CD4-positive, alpha-beta T cell treated with Interleukin-12 subunit alpha and Interleukin-12 subunit beta, for 1 hour (primary cell): ENCODE measurements at places on chromosomes 7 and 10.

DNA sequence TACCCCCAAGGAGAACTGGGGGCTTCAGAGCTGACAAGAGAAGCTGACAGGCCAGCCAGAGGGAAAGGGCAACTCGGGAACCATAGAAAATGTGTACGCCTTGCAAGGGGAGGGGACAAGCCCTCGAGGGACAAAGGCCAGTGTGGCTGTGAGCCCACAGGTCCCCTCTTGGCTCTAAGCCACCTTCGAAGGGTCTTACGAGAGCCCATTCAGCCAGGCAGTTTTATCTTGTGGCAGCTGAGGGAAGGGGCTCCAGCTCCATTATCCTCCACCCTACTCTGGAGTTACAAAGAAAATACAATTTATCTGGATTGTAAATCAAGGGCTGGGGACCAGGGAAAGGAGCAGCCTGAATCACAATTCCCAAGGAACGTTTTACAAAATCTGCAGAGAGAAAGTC, 159.5 kb upstream of the ZMIZ1 start:
- DNase-seq = no peak

DNA sequence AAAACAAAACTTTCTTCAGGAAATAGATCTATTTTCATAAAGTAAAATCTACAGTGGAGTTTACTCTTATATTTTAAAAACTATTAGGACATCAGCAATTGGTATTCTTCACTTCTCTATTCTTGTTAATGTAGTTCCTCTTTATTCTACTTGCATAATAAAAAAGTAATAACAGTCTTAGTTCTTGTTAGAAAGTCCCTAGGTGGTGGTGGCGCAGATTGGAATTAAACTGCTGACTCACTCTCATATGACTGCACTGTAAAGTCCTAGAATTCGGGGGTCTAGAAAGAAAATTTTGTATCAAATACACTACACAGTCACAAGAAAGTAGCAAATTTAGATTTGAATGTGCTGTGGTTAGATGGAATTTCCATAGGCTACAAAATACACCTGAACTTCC, 44.6 kb upstream of the TES start:
- no peak for DNase-seq

DNA sequence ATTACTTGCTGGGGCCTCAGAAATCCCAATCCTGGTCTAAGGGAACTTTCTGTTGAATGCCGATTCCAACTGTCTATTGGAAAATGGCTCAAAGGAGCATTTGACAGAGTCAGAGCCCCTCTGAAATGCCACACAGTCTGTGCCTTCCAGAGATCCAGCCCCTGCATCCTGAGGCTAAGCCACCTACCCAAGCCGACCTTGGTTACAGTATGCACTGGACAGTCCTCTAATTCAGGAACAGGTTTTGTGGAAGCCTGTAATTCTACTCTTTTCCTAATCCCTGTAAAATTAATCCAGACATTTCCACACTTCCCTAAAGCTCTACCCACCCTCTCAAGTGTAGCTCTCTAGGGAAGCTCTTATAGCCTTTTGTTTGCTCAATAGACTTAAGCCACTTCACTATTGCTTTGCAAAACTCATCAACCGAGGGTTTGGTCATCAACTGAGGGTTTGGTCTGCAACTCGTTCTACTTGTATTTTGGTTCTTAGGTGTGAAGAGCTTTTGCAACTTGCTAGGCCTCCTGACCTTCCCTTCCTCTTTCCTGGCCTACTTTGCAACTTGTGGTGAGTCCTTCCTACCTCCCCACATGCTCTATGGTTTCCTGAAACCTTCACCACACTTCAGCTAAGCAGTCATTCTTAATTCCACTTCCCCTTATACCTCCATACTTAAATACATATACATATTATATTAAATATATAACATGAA, 364.8 kb downstream of the SFMBT2 start:
- DNase-seq = peak; percentile 51

DNA sequence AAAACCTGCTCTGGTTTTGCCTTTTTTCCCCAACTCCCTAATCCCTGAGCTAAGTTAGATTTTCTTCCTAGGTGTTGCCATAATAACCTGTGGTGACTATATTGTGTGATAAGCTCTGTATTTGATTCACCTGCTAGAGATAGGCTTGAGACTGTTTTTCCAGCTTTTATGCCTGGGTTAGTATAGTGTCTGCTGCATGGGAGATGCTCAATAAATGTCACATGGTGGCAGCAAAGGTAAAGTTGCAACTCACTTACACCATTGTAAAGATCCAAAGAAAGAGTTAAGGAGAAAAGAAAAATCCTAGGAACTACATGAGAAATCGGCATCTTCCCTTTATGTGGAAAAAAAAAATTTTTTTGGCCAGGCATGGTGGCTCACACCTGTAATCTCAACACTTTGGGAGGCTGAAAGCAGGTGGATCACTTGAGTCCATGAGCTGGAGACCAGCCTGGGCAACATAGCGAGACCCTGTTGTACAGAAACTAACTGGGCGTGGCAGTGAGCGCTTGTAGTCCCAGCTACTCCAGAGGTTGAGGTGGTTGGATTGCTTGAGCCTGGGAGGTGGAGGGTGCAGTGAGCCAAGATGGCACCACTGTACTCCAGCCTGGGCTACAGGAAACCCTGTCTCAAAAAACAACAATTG, 3.7 kb downstream of the CCNJ start:
- DNase-seq = no peak

GRCh38 chr10:106582291-106582690, 582.2 kb downstream of the SORCS1 start:
- DNase-seq = no peak

DNA sequence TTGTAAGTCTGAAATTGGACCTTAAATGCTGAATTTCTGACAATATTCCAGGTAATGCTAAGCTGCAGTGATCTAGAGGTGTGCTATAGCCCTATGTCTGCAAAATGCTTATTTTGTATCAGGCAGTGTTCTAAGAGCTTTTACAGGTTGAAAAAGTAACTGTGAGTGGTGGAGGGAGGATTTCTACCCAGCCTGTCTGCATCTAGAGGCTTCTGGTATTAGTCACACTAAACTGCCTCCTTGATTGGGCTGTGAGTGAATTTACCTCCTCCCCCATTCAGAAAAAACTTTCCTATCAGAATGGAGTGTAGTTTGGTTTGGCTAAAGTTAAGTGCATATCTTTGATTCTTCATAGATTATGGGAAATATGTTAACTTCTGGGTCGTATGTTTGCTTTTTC, 56.8 kb downstream of the BBS9 start:
- DNase-seq = no peak

- DNase-seq = no peak
Measured at GRCh38 chr7:20164425-20165145, 52.6 kb downstream of the MACC1 start.

- DNase-seq = no peak
Measured at GRCh38 chr7:27960415-27960814, 220.2 kb downstream of the JAZF1 start.
